T-helper 1 cell treated with Interleukin-12 subunit alpha and Interleukin-12 subunit beta and Interleukin-4 antibody, amounts not matched to agents 30 ng/mL and 1 ng/mL, for 36 hours (primary cell): ENCODE measurements at places on chromosomes 16 and 17. TPM values are rescaled to one million over a fixed set of nuclear protein-coding genes. Genes with fewer than 3 reads are reported as not detected.

CCL8 gene
- total RNA-seq = not detected in 2 replicates

CMTM2 gene
- total RNA-seq = 3.1 and 3.4 TPM in 2 replicates

CSH1 gene
- total RNA-seq = not detected in 2 replicates

AGRP gene
- total RNA-seq = not detected in 2 replicates

SLC38A8 gene
- total RNA-seq = not detected in 2 replicates

TBX2 gene
- not detected in 2 replicates for total RNA-seq

RTN4RL1 gene
- 1.5 and 1.6 TPM in 2 replicates for total RNA-seq

TM4SF5 gene
- 0.22 and 0.83 TPM in 2 replicates for total RNA-seq

PRDM7 gene
- not detected in 2 replicates for total RNA-seq

NOMO2 gene
- 114 and 126 TPM in 2 replicates for total RNA-seq

ASGR2 gene
- total RNA-seq = not detected in 2 replicates

SMIM36 gene
- total RNA-seq = not detected in 2 replicates

PDPR gene
- 40.5 and 45.3 TPM in 2 replicates for total RNA-seq

ANKRD40CL gene
- total RNA-seq = not detected in 2 replicates

ZSCAN10 gene
- 0.12 and 0.24 TPM in 2 replicates for total RNA-seq

TRIM65 gene
- 32.7 and 35.4 TPM in 2 replicates for total RNA-seq

UNC45B gene
- 0.05 TPM in 2 replicates for total RNA-seq
